ENCODE measurements at places on chromosomes 5 and 9.

GRCh38 chr5:2575871-2576270 is 175.6 kb downstream of the IRX2 start:
- no peak for DNase-seq

- no peak for DNase-seq
Measured at GRCh38 chr9:101639785-101640665, 45.3 kb upstream of the PPP3R2 start.

GRCh38 chr5:21225223-21226064 is 1237.4 kb upstream of the CDH18 start:
- no peak for DNase-seq

DNA sequence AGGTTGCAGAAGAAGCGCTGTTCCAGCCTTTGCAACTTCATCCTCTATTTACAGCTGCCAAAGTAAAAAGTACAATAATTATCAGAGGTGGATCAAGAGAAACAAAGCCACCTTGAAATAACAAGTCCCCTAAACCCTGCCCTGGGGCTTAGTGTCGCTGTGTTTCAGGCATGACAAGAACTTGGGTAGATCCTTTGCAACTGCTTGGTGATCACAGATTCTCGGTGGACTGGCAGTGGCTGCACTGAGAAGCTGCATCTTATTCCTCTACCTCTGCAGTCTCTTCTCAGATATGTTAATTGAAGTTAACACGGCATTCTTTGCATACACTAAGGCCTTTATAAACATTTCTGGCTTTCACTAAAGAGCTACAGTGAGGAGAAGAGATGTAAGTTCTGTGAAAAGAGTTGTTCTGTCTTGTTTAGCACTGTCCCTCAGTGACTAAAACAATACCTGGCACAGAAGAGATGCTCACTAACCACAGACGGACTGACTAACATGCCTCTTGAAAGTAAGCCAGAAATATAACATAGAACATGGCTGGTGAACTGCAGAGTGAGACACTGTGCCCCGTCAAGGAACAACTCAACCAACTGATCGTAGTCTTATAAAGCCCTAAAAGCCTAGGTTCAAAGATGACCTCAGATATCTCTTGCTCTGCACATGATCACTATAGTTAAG is 144.2 kb downstream of the MLLT3 start:
- DNase-seq: no peak

GRCh38 chr5:168020542-168021294 is 270.7 kb upstream of the WWC1 start:
- DNase-seq: no peak

DNA sequence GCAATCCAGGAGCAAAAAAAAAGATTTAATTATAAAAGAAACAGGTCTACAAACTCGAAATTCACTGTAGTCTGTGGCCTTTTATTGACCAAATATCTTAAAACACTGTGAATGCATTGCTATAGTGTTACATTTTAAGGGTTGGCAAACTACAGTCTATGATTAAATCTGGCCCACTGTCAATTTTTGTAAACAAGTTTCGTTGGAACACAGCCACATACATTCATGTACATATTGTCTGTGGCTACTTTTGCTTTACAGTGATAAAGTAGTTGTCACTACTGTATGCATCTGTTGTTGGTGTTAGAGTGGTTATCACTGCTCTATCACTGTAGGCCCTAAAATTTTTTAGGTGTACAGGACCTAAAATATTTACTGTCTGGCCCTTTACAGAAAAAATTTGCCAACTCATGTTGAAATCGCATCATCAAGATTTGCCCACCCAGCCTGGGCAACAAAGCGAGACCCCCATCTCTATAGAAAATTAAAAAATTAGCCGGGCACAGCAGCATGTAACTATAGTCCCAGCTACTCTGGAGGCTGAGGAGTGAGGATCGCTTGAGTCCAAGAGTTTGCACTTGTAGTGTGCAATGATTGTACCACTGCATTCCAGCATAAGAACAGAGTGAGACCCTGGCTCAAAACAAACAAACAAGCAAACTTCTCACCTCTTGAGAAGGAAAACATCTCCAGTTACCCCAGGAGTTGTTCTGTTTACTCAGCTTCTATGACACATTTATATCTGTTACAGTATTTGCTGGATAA is 89.0 kb downstream of the ERBIN start:
- no peak for DNase-seq

DNA sequence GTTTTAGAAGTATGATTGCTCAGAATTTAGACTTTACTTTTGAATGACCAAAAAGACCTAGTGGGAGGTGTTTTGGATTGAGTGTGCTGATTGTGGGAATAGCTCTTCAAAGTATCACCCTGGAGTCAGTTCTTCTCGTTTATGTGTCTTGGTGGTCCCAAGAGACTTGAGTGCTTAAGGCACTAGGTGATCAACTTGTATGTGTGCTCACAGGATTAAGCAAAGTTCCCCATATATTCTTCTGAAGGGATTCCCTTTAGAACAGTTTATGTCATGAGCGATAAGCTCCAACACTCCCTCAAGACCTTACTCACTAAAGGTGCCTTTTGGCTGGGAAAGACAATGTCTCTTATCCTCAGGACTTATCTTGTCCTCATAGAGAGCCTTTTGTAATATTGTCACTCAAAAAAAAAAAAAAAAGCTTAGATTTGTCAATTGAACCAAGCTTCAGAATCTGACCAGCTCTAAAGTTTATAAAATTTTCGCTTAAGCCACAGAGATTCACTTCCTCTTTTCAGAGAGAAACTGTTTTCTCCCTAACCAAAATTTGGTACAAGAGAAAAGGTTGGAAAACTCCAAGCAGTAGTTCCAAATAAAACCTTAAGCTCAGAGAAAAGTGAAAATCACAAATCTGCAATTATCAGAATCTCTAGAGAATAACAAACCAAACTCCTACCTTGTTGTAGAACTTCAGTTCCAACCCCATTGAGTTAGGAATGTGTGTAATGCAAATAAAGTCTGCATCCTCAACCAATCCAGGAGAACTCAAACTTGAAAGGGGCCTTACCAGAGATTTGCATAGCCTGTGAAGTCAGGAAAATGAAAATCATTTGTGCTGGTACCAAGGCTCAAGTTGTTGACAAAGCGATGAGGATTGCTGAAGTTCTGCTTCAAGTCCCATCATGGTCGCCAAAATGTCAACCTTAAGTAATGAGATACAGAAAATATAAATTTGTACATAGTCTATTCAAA is 40.0 kb upstream of the PDZD2 start:
- no peak for DNase-seq

- DNase-seq: no peak
Measured at GRCh38 chr5:98941131-98941883, 12.5 kb upstream of the CHD1 start.

DNA sequence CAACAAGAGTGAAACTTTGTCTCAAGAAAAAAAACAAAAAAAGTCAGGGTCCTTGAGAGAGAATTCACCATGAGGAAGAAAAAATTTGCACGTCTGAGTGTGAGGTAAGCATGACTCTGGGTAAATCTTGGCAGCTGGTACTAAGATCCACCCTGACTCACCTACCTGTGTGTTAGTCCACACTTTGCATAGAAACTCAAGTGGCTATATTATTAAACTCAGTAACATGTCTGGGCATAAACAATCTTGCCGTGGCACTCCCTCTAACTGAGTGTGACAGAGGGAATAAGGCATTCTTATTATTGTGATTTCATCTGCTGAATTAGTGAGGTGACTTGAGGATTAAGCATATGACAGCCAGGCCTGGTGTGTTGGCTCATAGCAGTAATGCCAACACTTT is 259.4 kb upstream of the VLDLR start:
- no peak for DNase-seq

GRCh38 chr5:100828071-100828897 is 74.8 kb downstream of the ST8SIA4 start:
- no peak for DNase-seq

- no peak for DNase-seq
Measured at GRCh38 chr5:19619571-19619970, 368.4 kb downstream of the CDH18 start.

- no peak for DNase-seq
Measured at GRCh38 chr5:178423901-178424809, 166.0 kb downstream of the COL23A1 start.

DNA sequence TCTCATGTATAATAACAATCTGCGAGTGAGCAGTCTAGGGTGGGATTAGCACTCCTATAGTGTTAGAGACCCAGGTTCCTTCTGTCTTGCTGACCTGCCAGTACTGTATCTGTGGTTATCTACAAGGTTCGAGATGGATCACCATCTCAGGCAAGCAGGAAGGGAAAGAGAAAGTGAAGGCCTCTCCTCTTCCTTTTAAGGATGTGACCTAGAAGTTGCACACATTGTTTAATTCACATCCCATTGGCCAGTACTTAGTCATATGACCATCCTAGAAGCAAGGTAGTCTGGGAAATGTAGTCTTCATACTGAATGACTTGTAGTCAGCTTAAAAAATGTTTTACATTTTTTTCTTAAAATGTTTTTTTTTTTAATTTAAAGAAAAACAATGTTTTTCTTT is 168.6 kb downstream of the CARTPT start:
- DNase-seq: peak; percentile 52

- no peak for DNase-seq
Measured at GRCh38 chr9:93022721-93023520, 35.6 kb upstream of the SUSD3 start.

DNA sequence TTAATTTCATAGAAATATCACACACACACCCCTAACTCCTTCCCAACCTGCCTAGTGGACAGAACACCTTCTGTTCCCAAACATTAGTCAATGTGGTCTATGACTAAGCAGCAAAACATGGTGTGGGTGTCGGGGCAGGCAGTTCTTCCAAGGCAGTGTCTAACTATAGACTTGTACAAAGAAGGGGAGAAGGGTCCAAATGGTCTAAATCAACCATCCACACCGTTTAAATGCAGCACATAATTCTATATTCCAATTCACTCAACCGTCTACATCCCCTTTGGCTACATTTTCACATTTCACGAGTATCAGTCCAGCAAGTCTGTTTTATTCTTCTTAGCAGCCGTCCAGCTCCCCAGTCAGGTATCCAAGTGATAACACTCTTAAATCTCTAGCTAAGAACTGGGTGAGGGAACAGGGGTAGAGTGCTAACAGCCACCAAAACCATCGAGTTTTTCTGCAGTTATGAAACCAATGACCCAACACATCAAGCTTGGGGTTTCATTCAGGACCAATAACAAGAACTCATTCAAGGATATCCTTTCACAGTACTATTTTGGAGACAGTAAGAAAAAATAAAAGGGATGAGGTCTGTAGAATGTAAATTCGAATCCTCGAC is 3.3 kb downstream of the ZNF608 start:
- no peak for DNase-seq

- no peak for DNase-seq
Measured at GRCh38 chr9:82797534-82797933, 265.4 kb downstream of the RASEF start.

GRCh38 chr5:106755789-106756188 is 914.9 kb downstream of the EFNA5 start:
- DNase-seq: no peak

DNA sequence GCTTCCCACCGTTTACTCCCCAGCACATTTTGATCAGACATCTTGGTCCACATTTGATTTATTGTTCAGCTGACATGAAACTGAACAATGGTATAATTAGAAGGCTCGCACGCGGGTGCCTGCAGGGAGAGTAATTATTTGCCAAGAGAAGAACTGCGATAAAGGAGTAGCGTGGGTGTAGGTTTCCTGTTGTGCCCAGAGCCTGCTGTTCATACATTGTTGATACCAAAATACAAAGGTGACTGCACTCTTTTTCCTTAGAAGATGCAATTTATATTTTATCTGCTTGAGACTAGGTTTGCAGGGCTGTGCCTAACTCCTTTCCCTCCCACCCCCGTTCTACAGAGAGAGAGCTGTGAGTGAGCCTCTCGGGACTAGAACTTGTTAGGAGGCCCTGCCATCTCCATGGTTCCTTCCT is 241.8 kb upstream of the MSX2 start:
- no peak for DNase-seq

- DNase-seq: no peak
Measured at GRCh38 chr9:121604654-121605053, 46.8 kb upstream of the DAB2IP start.

GRCh38 chr5:133432956-133433532 is 179.3 kb downstream of the FSTL4 start:
- no peak for DNase-seq

- no peak for DNase-seq
Measured at GRCh38 chr5:92308679-92309078, 925.6 kb upstream of the ARRDC3 start.

- DNase-seq: no peak
Measured at GRCh38 chr5:154860123-154860522, 1.7 kb downstream of the CNOT8 start.

- DNase-seq: no peak
Measured at GRCh38 chr9:114911167-114911821, 19.1 kb downstream of the TNFSF8 start.

DNA sequence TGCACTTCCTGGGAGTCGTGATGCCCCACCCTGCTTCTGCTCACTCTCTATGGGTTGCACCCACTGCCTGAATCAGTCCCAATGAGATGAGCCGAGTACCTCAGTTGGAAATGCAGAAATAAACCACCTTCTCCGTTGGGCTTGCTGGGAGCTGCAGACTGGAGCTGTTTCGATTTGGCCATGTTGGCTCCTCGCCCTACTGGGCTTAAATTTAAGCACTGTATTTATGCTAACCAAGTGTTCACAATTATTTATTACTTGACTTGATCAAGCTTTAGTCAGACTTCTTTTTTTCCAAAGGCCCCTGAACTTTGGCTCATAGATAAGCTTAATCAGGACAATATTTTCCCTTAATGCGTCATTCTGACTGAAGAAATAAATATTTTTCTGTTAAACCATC is 1072.4 kb upstream of the CDH9 start:
- DNase-seq: no peak

- DNase-seq: no peak
Measured at GRCh38 chr9:109328978-109329637, 8.2 kb upstream of the EPB41L4B start.

GRCh38 chr9:76135902-76136301 is 245.4 kb downstream of the PCSK5 start:
- DNase-seq: no peak

GRCh38 chr5:168339109-168339771 is 47.8 kb downstream of the WWC1 start:
- DNase-seq: no peak

DNA sequence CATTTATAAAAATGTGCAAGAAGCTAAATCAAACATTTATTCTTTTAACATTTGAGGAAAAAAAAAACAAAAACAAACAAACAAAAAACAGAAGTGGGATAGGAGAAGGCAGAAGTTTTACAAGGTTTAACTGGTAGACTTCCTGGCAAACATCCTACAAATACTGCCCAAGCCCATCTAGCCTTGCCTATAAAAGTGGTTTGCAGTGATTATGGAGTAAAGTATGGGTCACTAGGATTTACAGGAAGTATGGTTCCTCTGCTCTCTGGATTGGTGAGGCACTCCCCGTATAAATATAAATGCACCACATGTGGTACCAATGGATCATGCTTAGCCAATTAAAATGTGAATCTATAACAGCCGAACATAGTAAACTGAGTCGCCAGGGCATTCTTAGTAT is 291.9 kb downstream of the EDIL3 start:
- DNase-seq: no peak

All from GM12891 (cell line).